ENCODE measurements at places on chromosomes 7 and 10.

DNA sequence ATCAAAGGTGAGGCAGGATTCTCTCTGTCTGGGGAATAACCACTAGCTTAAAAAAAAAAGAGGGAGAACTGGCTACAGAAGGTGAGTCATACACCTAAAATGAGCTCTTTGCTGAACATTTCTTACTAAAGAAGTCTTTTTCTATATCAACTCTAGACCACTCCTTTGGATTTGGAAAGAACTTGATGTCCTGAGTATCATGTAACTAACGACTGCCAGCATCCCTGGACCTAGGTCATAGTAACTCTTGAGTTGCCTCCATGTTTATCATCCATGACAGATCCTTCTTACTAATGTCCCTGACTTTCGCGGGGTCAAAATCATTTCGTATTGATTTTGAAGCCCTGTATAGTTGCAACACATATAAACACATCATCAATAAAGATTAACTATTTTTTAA is 89.1 kb downstream of the CNOT4 start:
- DNase-seq = no peak

DNA sequence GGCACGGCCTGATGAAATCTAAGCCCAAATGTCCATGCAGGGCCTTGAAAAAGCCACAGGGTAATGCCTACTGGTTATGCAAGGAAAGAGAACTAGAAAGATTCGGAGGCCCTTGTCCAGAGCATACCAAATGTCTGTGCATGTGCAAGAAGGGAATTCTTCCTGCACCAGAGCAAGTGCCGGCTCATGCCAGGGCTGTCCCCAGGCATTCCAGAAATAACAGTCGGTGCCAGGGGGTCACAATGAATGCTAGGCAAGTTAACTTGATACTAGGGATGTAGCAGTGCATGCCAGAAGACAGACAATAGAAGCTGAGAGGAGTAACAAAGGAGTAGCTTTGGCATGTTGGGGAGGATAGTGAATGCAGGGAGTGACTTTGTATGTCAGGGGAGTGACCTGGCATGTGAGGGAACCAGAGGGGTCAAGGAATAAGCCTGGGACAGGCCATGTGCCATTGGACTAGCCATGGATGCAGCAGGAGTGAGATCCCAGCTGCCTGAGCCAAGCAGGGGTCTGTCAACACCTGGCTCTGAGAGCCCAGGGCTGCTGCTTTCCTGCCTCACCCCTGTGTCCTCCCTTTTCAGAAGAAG is 119.5 kb upstream of the UNC5B start:
- no peak for DNase-seq

GRCh38 chr7:151251689-151252560 is 3.4 kb upstream of the SMARCD3 start:
- no peak for DNase-seq

DNA sequence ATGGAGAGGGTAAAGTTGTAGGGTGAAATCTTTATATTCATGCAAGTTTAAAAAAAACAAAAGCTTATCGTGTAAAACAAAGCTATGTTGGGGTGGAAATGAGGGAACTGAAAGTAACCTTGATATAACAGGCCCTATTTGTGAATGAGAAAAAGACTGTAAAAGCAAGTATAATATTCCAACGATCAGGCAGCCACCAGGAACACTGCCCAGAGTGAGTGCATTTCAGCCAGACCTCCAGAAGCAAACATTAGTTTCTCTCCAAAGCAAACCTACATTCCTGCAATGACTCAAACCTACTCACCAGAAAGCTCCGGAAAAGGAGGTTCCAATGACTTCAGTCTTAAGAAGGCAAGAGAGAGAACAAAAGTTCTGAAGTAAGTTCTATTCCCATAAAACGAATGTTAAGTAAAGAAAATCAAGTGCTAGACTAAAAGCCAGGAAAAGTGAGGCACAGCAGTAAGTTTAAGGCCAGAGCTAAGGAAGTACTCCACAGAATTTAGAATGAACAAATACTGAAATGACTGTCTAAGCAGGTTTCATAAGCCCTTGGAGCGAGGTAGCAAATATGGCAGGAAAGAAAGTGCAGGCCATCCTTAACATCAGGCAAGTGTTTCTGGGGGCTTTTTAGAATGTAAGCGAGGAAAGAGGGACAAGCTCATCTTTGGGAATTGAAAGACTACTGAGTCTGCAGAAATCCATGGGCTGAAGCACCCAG is 493.1 kb downstream of the XPNPEP1 start:
- peak; percentile 39 for DNase-seq

Measured in BJ (cell line).